ENCODE measurements at places on chromosomes 1 and 21.
A peak's percentile ranks its signal among the peaks of the same experiment; 100 is the strongest.

GRCh38 chr1:45669859-45670655 lies 16.3 kb downstream of the GPBP1L1 start:
- DNase-seq, result no peak

- peak; percentile 35 for DNase-seq
These were observed 42.0 kb downstream of the CXADR start for GRCh38 chr21:17554679-17555465.

DNA sequence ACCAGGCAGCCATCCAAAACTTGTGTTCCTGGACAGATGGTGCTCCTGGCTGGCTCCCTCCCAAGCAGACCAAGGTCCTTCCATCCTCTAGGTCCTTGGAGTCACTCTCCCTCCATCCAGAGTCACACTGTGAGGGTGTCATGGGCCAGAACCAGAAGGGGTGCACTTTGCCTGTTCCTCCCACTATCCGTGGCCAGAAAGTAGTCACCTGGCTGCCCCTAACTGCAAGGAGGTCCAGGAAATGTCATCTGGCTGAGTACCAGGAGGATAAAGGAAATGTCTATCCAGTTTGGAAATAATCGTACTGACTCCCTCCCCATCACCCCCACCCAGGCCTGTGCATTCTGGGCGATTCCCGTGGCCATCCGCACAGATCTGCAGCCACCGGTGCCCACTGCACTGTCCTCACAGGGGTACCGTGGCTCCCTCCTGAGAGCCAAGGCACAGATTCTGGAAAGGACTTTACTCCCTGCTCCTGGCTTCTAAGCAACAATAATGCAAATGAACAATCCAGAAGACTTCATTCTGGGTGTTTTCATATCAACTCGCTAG lies 253.2 kb downstream of the NPHP4 start:
- no peak for DNase-seq

DNA sequence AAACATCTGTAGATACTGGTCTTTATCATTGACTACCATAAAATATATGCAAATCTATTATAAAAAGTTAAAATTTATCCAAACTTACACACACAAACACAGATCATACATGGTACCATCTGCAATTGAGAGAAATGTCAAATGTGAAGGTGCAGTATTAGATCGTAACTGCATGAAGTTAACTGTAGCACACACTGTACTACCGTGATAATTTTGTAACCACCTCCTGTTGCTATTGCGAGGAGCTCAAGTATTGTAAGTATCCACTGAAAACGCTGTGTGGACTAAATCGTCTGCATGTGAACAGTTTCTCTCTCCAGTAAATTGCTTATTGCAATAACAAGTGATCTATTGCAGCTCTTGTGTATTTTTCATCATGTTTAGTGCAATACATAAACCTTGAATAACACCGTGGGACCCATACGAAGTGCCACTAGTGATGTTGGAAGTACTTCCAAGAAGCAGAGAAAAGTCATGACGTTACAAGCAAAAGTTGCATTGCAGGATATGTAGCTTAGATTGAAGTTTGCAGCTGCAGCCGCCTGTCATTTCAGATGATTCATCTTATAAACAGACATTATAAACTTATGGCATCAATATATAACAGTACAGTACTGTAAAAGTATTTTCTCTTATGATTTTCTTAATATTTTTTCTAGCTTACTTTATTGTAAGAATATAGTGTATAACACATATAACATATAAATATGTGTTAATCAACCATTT lies 172.9 kb downstream of the SDCCAG8 start:
- DNase-seq, result no peak

- no peak for DNase-seq
These were observed 22.9 kb upstream of the FOXE3 start for GRCh38 chr1:47393141-47393540.

GRCh38 chr1:38360807-38361206 lies 314.2 kb upstream of the POU3F1 start:
- no peak for DNase-seq

DNA sequence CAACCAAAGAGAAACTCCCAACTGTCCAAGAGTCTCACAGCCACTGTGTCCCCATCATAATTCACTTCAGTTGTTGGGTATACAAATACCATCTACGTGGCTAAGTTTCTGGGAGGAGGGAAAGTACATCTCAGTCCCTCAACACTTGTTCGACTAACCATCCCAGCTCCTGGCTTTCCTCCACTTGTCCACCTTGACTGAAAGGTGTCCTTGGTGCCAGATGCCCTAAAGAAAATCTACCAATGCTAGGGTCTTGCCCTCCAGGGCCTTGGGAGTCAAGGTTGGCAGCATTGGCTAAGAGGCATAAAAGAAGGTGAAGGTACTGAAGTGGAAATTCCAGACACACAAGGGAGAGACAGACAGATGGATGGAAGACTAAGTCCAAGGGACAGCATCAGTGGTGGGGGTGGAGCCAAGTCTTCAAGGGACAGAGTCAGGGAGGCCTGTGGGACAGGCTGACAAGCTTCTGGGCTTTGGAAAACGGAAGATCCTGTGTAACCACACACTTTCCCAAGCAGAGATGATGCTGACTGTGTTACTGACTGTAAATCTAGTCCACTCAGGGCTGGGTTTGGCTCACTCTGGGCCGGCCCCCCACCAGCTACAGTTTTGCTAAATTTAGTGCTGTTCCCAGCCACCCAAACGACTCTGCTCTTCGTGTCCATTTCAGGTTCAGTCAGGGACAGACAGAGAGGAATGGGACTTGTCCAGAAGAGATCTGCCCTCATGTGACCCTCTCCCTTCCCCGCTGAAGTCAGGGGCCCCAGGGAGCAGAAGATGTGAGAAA lies 60.1 kb downstream of the CD34 start:
- peak; percentile 72 for DNase-seq

Measured in suppressor macrophage treated with lipopolysaccharide for 1 hour (primary cell).